ENCODE measurements at places on chromosomes 16 and 17.

GRCh38 chr16:65453646-65454045 lies 331.8 kb upstream of the CDH11 start:
- no peak for DNase-seq

DNA sequence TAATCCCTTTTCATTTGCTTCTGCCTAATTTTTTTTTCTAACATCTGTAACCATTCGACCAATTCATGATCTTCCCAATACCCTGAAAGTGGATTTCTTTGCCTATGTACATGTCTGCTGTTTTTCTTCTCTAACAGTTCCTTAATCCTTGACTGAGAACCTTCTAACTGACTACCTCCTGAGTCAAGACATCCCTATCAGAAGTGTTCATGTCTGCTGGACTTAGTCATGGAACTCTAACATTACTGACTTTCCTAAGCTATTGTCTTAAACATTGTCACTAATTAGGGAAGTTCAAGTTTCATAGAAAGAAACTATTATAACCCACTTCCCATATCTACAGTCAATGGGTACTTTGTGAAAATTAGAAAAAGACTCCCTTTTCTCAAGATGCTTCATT lies 52.4 kb upstream of the IRX5 start:
- DNase-seq = no peak

- DNase-seq = no peak
These were observed at the start of gene KRTAP2-4 for GRCh38 chr17:41065829-41066624. Gene KRTAP2-4 (minus strand): TSS chr17:41065879. CDS start chr17:41065845, 34 bp downstream.

DNA sequence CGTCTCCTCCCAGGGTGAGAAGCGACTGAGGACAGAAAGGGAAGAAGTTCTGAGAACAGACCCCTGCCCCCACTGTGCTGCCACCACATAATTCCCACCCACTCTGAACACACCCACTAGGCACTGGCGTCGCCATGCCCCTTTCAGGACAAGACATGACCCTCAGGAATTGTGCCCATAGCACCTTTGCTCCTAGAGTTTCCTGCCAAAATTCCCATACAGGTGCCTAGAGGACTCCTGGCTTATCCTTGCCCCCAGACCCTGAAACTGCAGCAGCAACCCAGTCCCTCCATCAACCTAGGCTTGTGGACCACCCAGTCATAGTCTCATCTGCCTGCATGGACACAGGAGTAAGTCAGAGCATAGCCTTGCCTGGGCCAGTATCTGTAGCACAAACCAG lies 157.7 kb upstream of the ZNF267 start:
- no peak for DNase-seq

DNA sequence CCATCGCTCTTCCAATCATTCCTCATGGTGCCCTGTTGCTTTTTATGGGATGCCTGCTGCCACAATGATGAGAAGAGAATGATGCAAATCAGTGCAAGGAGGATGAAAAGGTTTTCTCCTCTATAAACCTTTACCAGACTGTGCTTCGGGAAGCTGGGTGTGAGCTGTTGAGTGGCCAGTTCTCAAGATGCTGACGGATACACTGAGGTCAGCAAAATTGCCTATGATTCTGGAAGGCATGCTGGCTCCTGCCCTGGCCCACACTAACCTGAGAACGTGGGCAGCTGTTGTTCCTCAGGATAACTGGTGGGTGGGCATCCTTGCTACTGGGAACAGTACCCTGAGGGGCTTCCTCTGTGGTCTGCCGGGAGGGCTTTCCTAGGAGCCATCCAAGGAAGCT lies 795 bp upstream of the PIRT start:
- no peak for DNase-seq

- no peak for DNase-seq
These were observed 10.0 kb downstream of the SOCS1 start for GRCh38 chr16:11245988-11246387.

GRCh38 chr17:43552229-43552837 lies 6.2 kb upstream of the ETV4 start:
- DNase-seq = no peak

GRCh38 chr17:77631307-77631706 lies 327.2 kb upstream of the TNRC6C start:
- DNase-seq = no peak

DNA sequence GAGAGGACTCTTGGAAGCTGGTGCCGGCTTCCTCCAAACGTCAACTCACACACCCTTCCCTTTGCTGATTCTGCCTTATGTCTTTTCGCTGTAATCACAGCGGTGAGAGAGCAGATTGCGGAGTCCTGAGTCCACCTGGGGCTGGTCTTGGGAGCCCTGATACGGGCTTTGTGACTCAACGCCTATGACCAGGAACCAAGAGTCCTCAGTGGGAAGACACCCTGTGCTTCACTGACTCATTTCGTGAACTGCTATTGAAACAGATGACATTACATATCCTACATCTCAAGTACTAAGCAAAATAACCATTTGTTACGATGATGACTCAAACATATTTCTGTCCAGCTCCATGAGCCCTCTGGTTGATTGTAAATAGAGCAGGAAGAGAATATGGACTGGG lies 90.7 kb upstream of the CREBBP start:
- DNase-seq = no peak

Measured in HAP-1 (cell line).